NCI-H1092 treated with DMSO at 0.1 percent for 48 hours (cell line): ENCODE measurements at places on chromosomes 3 and 15.

DNA sequence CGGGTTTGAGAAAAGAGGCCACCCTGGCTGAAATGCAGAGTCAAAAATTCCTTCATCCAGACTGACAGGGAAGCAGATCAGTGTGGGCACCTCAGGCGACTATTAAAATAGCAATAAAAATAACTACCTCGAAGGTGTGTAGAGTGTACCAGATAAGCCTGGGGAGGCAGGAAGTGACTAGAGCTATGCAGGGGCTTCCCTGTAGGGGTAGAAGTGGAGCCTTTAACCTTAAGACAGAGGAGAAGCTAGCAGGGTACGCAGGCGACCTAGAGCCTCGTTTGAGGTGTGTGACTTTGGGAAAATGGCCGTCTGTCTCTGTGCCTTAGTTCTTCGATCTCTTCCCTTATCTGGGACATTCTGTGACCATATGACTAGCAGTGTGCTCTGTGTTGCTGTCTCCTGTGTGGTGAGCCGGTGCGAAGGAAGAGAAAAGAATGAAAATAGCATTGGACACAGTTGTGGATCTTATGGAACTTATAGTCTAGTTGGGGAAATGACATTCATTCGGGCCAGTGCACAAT is 17.6 kb downstream of the BHLHE40 start:
- DNase-seq, result no peak

DNA sequence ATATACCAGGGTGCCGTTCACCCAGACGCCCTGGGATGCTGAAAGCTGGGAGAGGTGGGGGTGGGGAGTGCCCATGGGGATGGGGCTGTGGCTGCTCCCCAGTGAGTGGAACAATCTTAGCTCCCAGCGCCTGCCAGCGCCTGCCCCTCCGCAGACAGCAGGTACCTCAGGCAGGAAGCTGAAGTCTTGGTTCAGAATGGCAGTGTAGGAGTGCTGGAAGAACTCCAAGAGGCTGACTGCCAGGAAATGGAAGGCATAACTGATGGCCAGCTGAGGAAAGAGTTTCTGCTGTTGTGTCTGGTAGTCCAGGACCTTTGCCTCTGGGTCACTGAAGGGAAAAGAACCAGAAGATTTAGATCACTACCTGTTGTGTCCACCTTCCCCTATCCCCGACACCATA is 8.4 kb downstream of the ACOX2 start:
- peak; percentile 23 for DNase-seq

DNA sequence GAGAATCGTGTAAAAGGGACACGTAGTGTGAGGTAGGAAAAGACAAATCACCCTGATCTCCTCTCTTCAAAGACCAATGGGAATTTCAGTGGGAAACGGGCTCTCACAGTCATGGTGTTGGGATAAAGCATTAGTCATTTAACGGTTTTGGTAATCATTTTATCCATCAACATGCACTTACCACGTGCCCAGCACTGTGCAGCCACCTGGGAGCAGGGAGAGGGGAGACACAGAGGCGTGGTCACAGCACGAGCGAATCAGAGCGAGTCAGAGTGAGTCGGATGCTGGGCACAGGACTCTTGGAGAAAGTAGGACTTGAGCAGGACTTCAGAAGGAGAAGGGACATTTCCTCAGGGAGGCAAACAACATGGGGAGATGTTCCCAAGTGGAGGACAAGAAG is 130.8 kb downstream of the MINAR1 start:
- no peak for DNase-seq

GRCh38 chr3:64164349-64164748 is 60.9 kb downstream of the PRICKLE2 start:
- no peak for DNase-seq

DNA sequence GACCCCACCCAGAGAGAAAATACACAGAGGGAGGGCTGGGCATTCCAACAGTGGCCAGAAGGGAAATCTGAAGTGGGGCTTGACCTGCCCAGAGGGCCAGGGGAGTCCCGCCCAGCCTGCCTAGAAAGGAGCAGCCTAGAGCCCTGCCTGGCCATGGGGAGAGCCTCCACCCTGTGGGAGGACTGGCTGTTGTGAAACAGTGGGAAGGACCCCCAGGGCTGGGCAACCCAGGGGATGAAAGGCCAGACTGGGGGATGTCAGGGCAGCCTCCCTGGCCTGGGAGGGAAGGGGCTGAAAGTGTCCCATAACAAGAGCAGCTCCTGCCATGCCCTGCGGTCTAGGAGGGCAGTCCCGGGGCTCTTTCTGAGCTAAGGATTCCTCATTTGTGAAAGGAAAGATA is 69.0 kb downstream of the SLC12A8 start:
- DNase-seq, result no peak

- no peak for DNase-seq
Measured at GRCh38 chr3:58697561-58697960, 31.0 kb upstream of the FAM3D start.

GRCh38 chr15:71804226-71804625 is 6.1 kb upstream of the NR2E3 start:
- no peak for DNase-seq

DNA sequence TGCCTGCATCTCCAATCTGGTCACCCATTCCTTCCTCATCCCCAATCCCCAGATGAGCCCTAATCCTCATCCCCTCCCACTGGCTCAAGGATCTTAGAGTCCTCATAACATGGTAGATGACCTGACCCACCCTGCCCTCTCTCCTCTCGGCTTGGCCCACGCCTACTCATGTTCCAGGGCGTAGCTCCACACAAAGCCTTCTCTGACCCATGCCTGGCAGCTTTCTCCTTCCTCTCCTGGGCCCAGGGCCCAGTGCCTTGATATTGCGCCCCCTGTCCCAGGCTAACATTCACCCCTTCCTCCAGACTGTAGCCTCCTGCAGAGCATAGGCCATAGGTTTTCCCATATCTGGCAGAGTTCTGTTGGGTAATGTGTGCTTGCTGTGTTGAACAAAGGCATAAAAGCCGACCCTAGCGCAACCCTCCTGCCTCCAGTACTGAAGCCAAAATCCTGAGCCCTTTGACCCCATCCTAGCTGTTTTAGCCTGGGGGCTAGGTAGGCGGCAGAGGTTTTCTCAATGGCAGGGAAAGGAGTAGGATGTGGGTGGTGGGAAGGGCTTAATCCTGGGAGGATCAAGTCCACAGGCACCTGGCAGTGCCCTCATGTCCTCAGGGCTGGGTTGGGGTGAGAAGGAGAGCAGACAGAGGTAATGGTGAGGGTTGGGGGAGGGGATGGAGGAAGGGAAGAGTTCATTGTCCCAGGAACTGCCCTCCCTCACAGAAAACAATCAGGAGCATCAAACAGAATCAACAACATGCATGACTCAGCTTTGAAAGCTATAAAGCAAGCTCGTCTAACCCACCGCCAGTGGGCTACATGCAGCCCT is 35.5 kb downstream of the MESD start:
- DNase-seq, result no peak

- DNase-seq, result no peak
Measured at GRCh38 chr3:146558781-146559180, 14.4 kb upstream of the PLSCR1 start.

DNA sequence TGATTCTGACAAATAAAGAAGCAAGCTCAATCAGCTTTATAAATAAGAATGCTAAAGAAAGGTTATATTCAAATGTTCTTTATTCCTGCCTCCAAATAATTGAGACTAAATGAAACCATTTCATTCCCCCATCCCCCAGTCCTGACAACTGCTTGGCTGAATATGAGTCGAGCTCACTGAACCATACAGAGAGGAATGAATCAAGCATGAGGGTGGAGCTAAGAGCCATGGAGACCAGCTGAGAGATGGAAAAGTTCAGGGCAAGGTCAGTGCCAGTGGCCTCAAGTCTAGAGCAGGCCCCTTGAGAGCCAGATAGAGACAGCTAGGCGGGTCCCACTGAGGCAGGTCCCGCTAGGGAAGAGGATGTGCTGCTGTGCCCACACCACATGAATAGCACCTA is 188.7 kb upstream of the EIF1B start:
- DNase-seq, result peak; percentile 53

DNA sequence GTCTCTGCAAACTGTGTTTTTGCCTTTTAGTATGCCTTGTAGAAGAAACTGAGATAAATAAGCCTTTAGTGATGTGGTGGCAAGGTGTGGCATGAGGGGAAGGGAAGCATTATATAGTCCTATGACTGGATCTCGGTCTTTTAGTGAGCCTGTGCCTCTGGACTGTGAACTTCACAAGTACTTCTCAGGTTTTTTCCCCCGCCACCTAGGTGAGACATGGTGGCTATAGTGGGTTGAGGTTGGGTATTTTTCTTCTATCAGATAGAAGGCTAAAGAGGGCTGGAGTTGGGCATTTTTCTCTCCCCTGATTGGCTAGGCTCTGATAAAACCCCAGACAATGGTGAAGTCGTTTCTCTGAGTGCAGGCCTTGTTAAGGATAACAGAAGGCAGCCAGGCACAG is 38.7 kb upstream of the ZFAND6 start:
- DNase-seq, result no peak

GRCh38 chr3:123498761-123499160 is 49.9 kb upstream of the ADCY5 start:
- no peak for DNase-seq

DNA sequence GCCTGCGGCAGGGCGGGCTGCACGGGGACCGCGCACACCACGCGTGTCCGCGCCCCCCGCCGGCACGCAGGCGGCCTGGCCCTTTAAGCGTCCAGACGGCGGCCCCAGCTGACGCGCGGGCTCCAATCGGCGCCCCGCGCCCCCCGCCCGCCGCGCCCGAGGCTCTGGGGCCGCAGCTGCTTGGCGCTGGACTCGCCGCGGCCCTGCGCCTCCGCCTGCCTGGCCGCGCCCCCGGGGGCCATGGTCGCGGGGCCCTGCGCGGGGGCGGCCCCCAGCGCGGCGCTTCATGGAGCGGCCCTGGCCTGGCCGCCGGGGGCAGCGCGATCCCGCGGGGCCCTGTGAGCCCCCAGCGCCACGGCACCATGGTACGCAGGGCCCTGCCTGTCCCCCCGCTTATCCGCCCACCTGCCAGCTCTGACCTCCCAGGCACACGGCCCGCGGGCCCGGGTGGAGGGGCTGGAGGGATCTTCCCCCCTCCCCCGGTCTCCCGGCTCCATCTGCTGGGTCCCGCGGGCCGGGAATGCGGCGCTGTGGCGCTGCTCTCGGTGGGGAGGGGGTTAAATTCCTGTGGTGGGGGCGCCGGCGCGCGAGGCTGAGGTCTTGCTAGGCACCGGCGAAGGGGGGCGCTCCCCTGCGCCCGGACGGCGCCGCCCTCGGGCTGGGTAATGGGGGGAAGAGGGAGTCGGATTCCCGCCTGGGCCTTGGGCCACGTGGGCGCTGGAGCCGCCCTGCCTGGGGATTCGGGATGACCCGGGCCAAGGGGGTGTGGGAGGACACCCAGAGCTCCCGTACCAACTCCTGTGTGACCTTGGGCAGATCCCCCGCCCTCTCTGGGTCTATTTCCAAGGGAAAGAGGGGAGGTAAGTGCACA is 1.1 kb downstream of the ZBTB47 start:
- DNase-seq, result peak; percentile 23

- no peak for DNase-seq
Measured at GRCh38 chr3:30162579-30162978, 443.8 kb upstream of the TGFBR2 start.

DNA sequence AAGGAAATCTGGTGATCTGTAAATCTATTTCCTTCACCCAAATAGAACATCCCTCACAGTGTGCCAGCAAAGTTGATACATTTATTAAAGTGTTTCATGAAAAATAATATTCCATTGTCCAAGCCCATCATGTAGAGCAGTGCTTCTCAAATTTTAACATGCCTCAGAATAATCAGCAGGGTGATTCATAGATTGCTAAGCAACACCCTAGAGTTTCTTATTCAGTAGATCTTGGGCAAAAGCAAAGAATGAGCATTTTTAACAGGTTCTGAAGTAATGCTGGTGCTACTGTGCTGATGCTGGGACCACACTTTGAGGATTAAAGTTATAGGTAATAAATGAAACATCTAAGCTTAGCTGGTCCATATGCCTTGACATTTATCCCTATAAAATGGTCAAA is 210.5 kb downstream of the ZIC4 start:
- DNase-seq, result no peak

DNA sequence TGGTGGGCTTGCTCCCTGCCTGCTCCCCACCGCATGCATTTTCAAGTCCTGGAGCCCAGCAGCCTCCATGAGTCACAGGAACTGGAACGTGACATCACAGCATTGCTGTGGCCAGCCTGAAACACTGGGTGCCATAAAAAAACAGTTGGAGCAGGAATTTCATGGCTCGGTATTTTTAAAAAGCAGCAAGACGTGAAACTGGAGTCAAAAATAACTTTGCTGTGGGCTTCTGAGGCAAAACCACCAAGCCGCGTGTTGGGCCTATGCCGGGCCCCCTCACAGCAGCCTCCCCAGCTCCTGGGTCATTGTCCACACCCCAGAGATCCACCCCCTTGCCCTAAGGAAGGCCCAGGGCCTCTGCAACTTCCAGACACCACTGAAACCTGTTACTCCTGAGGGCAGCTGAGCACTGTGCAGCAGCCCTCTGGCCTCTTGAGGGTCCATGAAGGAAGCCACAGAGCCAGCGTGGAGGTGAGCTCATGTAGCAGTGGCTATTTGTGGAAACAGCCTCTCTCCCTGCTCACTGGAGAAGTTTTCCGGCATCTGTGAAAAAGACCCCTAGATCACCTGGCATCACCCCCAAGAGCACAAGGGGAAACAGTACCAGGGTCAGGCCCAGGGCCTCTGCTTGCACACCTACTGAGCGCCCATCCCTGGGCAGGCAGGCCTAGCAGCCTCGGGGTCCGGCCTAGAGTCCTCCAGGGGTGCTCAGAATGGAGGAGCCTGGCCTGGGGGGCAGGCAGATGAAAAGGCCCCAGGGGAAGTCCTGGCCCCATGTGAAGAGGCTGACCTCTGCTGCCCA is 34.0 kb upstream of the DUSP7 start:
- no peak for DNase-seq

DNA sequence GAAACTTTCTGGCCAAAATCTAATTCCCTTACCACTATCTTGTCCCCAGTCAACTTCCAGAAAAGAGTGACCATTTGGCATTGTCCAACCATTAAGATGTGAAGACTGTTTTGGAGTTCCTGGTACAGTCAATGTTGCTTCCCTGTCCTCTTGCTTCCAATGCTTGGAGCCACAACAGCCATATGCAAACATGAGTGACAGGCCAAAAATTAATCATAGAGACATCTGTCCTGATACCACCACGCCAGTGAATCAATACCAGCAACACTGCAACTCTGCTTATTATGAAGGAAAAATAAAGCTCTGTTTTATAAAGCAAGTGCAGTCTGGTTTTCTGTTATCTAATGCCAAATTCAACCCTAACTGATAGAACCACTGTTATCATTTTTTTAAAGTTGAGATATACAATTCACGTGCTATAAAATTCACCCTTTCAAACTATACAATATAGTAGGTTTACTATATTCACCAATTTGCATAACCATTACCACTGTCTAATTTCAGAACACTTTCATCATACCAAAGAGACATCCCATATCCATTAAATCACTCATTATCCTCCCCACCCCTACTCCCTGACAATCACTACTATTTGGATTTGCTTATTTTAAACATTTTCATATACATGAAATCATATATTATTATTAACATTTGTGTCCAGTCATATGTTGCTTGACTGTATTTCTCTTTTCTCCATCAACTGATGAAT is 76.9 kb downstream of the STAG1 start:
- no peak for DNase-seq

DNA sequence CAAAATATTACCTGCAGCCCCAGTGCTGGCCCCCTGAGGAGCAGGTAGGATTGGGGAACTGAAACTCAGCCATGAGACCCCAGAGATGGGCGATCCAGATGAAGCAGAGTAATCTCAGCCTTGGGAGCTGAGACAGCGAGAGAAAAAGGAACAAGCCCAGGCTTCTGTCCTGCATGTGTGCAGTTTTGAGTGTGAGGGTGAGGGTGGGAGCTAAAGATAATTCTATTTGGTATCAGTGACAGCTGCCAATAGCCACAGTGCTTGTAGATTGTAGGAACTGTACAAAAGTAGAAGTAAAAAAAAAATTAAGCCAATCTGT is 5.9 kb downstream of the ATP8B4 start:
- DNase-seq, result no peak
